ENCODE measurements at places on chromosomes 2 and 18.

GRCh38 chr2:209806318-209806717 is 34.7 kb downstream of the UNC80 start:
- no peak for DNase-seq

- DNase-seq = no peak
These were observed 85.6 kb downstream of the MIB1 start for GRCh38 chr18:21826196-21826595.

- no peak for DNase-seq
These were observed 1.4 kb upstream of the PTPRM start for GRCh38 chr18:7565677-7566076.

DNA sequence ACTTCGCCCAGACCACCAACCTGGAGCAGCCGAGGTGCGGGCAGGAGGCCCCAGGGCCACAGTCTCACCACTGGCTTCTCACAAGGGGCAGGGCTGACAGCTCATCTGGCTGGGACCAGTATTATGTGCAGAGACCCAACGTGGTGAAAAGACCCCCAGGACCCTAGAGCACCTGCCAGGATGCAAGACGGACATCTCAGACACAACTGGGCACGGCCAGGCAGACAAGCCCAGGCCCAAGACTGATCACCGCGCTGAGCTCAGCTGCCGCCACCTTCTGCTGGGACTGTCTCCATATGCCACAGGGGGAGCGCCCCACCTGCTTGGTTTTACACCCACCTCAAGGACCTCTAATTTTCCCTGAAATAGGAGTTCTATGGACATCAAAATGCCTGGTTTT is 23.2 kb downstream of the HDAC4 start:
- DNase-seq = no peak

DNA sequence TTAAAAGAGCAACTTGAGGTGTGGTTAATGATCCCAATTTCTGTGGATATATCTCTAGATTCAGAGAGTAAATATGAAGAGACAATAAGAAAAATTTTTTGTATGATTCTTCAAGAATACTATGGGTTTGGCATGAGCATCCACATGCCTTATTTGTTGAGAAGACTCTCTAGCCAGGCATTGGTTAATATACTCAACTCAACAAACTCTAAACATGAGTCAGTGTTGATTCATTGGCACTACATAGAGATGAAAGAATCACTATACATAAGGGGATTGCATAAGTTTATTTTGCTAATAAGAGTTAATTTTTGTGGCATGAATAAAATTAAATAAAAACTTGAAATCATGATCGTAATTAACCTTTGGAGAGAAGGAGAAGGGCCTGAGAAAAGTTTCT is 930.2 kb upstream of the LRRTM1 start:
- no peak for DNase-seq

DNA sequence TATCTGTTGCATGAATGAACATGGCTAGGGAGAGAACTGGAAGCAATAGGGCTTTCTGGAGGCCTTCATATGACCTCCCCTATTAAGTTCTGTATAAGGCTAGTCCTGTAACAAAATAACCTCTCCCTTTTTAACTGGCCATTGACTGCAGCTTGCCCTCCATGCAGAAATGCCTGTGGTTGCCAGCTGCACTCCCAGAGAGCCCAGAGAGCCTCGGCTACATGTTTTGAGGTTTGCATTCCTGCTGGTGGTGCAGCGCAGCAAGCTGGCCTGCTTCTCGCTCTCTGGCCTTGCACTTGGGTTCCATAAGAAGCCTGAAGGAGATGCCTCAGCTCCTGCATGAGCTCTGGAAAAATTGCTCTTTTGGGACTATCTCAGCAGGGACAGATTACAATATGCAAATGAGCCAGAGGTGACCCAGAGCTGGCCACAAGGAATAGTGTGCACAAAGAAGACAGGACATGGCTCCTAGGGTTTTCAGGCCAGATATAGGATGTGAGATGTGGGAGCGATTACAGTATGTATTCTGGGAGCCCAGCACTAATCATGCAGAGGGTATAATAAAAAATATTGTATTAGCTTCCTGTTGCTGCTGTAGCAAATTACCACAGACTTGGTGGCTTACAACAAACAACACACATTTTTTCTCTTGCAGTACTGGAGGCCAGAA is 186.7 kb downstream of the INSIG2 start:
- DNase-seq = no peak

GRCh38 chr2:7829241-7829640 is 852.6 kb upstream of the ID2 start:
- no peak for DNase-seq

GRCh38 chr2:213175673-213176247 is 24.3 kb upstream of the IKZF2 start:
- DNase-seq = no peak

DNA sequence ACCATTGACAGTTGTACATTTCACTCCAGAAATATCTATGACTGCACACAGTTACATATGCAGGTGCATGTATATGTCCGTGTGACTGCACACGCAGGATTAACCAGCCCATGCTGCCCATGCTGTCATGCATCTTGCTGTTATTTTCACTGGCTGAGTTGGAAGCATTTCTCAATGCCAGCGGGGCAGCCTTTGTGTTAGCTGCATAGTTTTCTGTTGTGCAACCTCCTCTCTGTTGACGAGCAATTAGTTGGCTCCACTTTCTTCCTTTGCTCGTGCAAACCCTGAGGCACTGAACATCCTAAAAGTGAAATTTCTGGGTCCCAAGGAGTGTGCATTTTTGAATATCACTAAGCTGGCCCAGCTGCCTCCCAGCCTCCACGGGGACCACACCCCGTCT is 133.4 kb upstream of the GLI2 start:
- DNase-seq = no peak

GRCh38 chr2:230700447-230700846 is 12.2 kb upstream of the CAB39 start:
- DNase-seq = no peak

DNA sequence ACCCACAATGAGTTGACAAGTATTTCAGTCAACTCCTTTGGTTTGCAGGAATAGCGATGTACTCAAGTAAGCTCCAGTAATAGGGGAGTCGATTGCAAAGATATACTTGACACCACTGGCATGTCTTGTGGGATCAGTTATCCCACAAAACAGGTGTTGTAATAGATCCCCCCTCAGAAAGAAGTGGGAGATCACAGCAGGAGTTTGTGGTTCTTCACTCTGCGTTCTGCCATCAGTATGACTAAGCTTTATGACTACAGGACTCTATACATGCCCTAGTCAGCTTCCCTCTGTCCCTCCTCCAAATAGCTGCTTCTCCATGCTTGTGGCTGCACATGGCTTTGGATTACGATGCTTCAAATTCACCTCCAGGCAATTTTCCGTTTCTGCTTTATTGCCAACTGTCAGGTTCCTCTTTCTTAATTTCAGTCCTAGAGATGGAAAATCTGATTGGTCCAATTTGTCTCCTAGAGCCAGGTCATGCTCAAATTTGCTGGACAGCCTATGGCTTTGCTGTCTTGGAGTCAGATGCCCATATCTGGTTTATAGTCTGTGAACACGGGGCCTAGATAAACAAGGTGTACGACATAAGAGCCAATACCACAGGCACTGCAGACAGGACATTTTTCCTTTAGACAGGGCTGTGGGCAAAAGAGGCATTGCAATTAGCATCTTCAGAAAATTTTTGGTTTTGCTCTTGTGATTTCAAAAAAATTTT is 221.7 kb downstream of the PAX3 start:
- no peak for DNase-seq

- DNase-seq = no peak
These were observed 22.1 kb downstream of the EXOC6B start for GRCh38 chr2:72803626-72804320.

- DNase-seq = peak; percentile 91
These were observed 212.4 kb downstream of the CMPK2 start for GRCh38 chr2:6653281-6653750.

DNA sequence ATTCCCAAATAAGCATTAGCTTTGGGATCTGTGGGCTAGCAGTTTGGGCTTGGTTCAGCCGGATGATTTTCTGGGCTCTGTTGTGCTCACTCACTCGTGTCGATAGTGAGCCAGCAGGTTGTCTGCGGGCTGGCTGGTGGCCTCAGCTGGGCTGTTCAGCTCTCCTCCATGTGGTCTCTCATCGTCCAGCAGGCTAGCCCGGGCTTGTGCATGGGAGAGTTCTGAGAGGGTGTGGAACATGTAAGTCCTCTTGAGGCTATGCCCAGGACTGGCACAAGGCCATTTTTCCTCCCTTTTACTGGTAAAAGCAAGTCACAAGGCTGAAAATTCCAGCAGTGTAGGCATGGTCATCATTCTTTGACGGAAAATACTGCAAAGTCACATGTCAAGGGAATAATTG is 38.5 kb downstream of the NTSR2 start:
- no peak for DNase-seq

DNA sequence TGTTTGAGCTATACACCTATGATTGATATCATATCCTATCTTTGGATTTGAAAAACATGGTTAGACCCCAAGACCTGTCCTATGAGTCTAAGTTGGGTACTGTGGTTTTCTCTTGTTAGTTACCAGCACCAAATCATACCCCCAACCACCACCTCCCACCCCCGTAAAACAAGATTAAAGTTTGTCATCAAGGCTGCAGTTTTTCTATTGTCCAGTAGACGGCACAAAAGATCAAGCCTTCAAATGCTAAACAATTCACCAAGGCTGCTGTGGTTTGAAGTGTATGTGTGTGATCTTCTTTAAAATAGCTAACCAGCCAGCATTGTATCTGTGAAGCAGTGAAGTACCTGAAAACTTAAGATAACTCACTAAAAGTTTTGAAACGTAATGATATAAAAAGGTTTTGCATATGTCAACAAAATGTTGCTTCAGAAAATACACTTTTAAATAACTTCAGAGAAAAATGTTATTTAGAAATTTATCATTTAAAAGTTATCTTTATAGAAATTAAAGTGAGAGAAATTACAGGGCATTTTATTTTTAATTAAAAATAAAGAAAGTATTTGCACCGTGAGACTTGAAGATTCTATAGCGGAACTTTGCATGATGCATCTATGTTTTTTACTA is 5.8 kb upstream of the MEIS1 start:
- peak; percentile 87 for DNase-seq

- no peak for DNase-seq
These were observed 16.6 kb upstream of the LNPK start for GRCh38 chr2:176018708-176019107.

- DNase-seq = no peak
These were observed 403.9 kb upstream of the CYRIA start for GRCh38 chr2:17069564-17069963.

DNA sequence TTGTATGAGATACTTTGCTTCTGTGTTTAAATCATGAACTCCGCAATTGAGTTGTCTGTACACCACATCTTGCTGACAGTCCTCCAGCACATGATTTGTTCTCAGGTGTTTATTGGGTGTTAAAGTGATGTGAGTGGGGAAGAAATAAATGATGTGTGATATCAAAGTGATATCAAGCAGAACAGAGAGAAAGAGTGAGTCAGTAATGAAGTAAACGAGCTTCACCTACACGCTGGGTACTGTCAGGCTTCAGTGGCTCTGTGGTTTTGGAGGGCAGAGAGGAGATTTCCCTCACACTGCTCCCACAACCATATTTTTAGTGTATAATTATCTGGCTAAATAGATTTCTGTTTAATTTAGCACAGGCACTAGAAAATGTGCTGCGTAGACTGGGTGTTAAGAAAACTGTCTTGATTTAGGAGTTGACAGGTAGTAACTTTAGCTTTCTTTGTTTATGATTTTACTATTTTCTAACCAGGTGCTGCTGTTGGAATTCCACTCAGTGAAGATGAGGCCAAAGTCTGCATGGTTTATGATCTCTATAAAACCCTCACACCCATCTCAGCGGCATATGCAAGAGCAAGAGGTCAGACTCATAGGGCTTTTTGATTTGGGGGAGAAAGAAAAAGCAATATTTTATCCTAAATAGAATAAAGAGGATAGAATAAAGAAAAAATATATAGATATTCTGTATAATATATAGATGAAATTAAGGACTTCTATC is 21.2 kb downstream of the ATIC start:
- DNase-seq = no peak

DNA sequence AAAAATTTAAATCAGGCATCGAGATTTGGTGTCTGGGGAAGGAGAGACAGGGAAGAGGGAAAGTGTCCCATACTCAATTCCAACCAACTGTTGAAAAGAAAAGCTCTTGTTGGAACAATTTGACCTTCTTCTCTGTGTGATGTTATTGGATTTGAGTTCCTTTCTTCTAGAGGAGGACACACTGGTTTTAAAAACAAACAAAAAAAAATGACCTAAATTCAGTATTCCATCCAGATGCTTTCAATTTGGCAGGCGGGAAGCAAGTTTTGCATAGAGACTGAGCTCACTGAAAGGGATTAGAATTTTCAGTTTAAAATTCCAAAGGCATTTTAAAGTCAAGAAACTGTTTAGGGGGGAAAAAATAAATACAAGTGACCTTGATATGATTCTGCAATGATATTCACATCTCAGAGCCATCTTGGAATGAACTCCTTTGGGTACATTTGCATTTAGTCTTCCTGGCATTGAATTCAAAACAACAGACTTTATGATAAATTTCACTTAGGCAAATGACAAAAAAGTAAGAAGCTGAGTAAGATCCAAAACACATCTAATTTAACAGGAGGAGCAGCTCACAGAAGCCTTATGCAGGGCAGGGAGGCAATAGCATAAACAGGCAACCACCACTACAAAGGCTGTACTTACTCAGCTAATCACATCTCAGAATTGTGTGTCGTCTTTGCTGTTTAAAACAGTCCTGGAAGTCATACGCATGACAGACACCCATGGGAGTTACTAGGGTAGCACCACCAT is 126.8 kb downstream of the CDH20 start:
- DNase-seq = no peak

DNA sequence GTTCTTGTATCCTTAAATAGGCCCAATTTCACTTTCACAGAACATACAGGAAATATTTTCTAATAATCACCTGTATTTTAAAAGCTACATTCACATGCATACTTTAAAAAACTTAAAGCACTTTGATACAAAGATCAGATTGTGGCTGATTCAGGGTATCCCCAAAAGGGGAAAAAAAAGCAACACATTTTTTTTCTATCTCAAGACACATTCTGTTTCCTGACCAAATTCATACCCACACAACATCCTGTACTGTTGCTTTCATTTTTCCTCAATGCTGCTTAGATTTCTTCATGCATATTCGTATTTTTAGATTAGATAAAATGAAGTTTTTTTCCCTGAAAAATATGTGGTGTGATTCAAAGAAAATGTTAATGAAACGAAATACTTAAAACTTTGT is 122.5 kb downstream of the TMEFF2 start:
- DNase-seq = no peak

- peak; percentile 66 for DNase-seq
These were observed 444.4 kb upstream of the HNRNPA3 start for GRCh38 chr2:176768185-176768584.

- no peak for DNase-seq
These were observed 164.7 kb downstream of the DNAH7 start for GRCh38 chr2:195903956-195904355.
